Fibroblast of lung (primary cell): ENCODE measurements at places on chromosomes 4 and X. TPM values are rescaled to one million over a fixed set of nuclear protein-coding genes. Genes with fewer than 3 reads are reported as not detected.

- no peak for DNase-seq
These were observed 14.9 kb downstream of the IGFBP7 start for GRCh38 chr4:57095245-57095644.

GRCh38 chr4:2697995-2698414 is 58.1 kb downstream of the TNIP2 start:
- DNase-seq: no peak

- no peak for DNase-seq
These were observed 454.1 kb downstream of the PDGFC start for GRCh38 chr4:156517546-156517945.

DIPK2B gene
- total RNA-seq: not detected in 2 replicates

DNA sequence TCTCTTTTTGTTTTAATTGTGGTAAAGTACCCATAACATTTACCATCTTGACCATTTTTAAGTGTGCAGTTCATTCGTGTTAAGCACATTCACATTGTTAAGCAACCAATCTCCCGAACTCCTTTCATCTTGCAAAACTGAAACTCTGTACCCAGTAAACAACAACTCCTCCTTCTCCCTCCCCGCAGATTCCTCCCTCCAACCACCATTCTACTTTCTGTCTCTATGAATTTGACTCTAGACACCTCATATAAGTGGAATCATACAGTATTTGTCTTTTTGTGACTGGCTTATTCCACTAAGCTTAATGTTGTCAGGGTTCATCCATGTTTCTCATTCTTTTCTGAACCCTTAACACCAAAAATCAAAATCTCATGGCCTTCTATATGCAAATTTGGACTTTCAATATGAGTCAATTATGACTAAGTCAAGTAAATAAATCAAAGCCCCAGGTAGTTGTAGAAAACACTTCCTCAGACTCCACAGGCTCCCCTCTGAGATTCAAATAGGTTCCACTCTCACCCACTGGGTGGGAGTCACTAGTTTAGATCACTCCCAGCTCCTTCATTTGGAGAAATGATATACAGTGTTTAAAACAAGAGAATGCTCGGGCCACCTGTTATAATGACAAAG is 9.8 kb upstream of the RTL5 start:
- DNase-seq: no peak

TRIM60 gene
- not detected in 2 replicates for total RNA-seq

CACNA1F gene
- 0.17 and 0.26 TPM in 2 replicates for total RNA-seq

- DNase-seq: peak; percentile 22
These were observed 9.1 kb downstream of the NSG1 start for GRCh38 chr4:4395849-4396627.

DNA sequence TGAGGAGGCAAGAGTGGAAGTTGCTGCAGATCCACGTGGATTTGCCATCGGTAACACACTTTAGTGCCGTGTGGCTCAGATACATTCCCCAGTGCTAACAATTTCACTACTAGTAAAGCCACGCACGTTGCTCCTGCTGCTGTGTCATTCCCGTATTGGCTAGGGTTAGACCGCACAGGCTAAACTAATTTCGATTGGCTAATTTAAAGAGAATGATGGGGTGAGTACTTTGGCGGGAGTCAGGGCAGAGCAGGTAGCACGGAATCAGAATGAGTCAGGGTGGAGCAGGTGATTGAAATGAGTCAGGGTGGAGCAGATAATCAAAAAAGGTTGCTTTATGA is 1337.5 kb downstream of the FSTL5 start:
- DNase-seq: no peak

GRCh38 chr4:73193659-73194058 is 64.9 kb downstream of the ANKRD17 start:
- DNase-seq: no peak

PQBP1 gene
- 57.0 and 70.9 TPM in 2 replicates for total RNA-seq

FDCSP gene
- not detected in 2 replicates for total RNA-seq

SUPT20HL2 gene
- total RNA-seq: not detected in 2 replicates

- DNase-seq: peak; percentile 49
These were observed 103.5 kb downstream of the RPA4 start for GRCh38 chrX:96987228-96987627.

GRCh38 chr4:52813546-52813945 is 48.6 kb upstream of the RASL11B start:
- DNase-seq: no peak

DNA sequence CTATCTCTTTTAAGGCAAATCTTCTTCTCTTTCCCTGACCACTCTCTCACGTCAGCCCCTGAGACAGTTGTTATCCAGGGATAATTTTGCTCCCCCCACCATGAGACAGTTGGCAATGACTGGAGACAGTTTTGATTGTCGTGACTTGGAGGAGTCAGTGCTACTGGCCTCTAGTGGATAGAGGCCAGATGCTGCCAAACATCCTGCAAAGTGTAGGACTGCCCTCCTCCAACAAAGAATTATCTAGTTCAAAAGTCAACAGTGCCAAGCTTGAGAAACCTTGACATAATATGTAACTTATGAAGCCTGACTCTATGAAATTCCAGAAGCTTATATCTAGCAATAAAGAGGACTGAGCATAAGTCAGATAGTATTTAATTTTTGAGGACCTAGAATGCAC is 502.1 kb upstream of the IGFBP7 start:
- no peak for DNase-seq

- DNase-seq: peak; percentile 91
These were observed 50.0 kb downstream of the GALNT7 start for GRCh38 chr4:173218411-173219125.

SPATA18 gene
- 17.7 and 20.5 TPM in 2 replicates for total RNA-seq

DNA sequence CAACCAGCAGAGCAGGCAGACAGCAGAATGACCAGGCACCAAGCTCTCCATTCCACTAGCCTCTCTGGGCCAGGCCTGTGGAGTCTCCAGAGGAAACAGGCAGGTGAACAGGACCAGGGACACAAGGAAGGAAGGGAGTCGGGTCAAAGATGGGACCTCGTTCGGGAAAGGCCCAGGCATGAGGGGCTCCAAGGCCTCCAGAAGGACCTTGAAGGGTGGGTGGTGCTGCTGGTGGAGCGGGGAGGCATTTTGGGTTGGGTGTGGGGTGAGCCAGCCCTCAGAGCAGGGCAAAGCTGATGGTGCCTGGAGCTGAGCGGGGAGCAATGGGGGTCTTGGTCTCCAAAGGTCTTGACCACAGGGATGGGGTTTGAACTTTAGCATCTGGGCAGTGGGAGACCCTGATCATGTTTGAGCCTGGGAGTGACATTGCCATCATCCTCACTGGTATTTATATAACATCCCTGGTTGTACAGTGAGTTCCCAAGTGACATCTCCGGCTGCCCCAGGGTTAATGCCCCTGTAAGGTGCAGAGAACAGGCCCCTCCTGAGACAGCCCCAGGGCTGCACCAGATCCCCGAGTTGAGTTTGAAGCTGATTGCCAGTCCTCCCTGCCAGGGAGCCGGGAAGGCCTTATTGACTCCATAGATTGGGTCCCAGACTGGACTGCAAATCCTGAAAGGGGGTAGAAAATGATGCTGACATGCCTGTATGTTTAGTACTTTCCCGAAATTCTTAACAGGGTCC is 52.7 kb downstream of the PSAPL1 start:
- no peak for DNase-seq

GRCh38 chrX:84441143-84441542 is 61.1 kb downstream of the HDX start:
- peak; percentile 58 for DNase-seq

DNA sequence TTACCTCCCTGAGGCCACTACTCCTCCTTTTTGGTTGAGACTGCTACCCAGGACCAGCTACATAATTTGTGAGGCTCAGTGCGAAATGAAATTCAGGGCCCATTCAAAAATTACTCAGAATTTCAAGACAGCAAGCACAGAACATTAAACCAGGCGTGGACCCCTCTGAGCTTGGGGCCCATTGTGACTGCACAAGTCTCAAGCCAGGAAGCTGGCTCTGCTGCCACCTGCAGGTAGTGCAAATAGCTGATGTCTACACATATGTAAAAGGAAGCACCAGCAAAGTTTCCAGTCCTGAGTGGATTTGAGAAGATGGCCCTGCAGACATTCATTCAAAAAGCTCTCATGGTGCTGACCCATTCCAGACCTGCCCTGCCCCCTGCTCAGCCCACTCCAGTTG is 213.4 kb upstream of the LNX1 start:
- DNase-seq: no peak

GRCh38 chr4:9987749-9988362 is 33.4 kb downstream of the SLC2A9 start:
- DNase-seq: no peak

TMEM150C gene
- 0.77 and 1.2 TPM in 2 replicates for total RNA-seq

GRCh38 chr4:39763714-39764572 is 66.0 kb downstream of the UBE2K start:
- no peak for DNase-seq

MAGEA2 gene
- total RNA-seq: not detected in 2 replicates

GRCh38 chr4:8850830-8851188 is 20.8 kb downstream of the HMX1 start:
- DNase-seq: no peak

SSX3 gene
- not detected in 2 replicates for total RNA-seq

AMTN gene
- not detected in 2 replicates for total RNA-seq

ITGB1BP2 gene
- total RNA-seq: 0.51 and 0.66 TPM in 2 replicates

- peak; percentile 61 for DNase-seq
These were observed 109.7 kb downstream of the PDLIM5 start for GRCh38 chr4:94561249-94562024.

ARHGEF9 gene
- 10.3 and 18.5 TPM in 2 replicates for total RNA-seq

DNA sequence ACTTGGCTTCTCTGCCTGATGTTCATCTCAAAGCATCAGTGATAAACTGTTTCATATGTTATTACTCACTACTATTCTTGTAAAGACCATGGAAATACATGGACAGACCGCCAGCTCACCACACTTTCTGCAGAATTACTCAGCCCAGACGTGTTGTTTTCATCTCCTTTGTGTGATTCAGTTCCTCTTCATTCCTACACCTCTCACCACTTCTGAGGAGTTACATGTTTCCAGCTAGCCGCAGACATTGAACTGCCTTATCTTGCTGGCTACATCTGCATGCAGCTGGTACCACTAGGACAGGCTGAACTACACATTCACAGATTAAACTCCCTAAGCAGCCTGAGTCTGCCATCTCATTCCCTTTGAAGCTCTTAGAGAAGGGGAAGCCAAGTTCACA is 443.2 kb upstream of the FGF16 start:
- no peak for DNase-seq

TEC gene
- 1.5 and 5.3 TPM in 2 replicates for total RNA-seq

- no peak for DNase-seq
These were observed 324.4 kb downstream of the UNC5C start for GRCh38 chr4:95224402-95224801.

DNA sequence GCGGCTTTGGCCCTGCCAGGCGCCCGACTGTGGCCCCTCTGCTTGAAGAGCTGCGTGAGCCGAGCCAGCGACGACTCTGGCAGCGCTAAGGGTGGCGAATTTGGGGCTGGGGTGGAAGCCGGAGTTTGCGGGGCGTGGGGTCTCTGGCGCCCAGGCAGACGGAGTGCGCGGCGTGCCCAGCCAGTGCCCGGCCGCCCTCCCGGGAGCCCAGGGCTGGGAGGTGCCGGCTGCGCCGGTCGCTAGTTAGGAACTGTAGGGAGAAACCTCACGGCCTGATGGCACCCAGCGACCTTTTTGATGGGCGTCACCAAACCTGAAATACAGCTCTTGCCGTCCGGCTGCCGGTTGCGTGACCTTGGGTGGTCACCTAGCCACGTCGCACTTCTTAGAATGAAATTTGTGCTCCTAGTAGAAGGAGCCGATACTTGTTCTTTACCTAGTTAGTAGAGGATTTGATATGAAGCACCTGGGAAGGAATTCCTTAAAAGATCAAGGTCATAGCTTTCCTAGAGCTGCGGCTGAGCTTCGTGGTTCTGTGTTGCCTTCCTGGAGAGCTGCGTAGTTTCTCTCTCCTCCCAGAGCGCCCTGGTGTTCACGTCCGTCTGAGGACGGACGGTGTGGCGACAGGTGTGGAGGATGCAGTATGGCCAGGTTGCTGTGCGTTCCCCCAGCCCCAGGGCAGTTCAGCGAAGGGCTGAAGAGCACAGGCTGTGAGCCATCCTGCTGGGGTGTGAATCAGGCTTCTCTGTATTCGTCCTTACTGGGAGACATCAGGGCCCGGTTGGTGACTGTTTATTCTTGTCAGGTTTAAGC is 680 bp downstream of the MAEA start:
- no peak for DNase-seq

GRCh38 chr4:151772274-151772673 is 11.5 kb upstream of the GATB start:
- DNase-seq: no peak

- DNase-seq: peak; percentile 51
These were observed 471 bp downstream of the MCTS1 start for GRCh38 chrX:120604361-120604782.

GRCh38 chr4:89929425-89930159 is 34.9 kb downstream of the MMRN1 start:
- DNase-seq: peak; percentile 6

OPRPN gene
- not detected in 2 replicates for total RNA-seq

GRCh38 chr4:89379511-89380044 is 72.0 kb upstream of the GPRIN3 start:
- no peak for DNase-seq

DNA sequence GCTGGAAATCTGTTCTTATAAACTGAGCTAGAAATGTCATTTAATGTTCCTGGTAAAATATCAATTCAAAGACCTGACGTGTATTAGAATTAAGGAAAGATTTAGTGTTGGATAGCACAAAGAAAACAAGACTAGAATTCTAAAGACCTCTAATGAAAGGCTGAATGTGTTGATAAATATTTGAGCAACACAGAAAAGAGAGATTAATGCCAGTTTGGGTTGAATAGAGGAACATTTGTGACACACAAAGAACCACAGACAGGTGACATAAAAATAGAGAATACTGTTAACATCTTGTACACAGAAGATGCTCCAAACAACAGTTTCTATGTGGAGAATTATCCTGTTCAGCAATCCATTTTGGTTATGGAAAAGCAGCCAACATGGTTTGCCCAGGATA is 222.1 kb upstream of the GALNT7 start:
- no peak for DNase-seq

GRCh38 chr4:39900966-39901365 is 76.7 kb downstream of the PDS5A start:
- DNase-seq: no peak

- DNase-seq: no peak
These were observed 1525.7 kb upstream of the TENM3 start for GRCh38 chr4:180717451-180718033.

P2RY4 gene
- under 0.01 TPM in 2 replicates for total RNA-seq

DNA sequence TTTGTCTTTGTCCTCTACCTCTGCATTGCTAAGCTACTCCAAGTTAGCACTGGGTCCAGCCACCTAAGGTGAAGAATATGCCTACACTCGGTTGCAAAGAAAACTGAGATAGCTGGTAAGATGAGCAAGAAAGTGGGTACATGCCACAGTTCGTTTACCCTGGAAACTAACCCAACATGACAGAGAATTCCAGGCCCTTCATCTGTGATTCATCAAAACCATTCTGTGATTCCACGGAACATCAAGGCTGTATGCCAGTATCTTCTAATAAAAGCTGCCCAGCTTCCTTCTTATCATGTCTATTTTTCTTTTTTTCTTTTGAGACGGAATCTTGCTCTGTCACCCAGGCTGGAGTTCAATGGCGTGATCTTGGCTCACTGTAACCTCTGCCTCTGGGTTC is 58.7 kb upstream of the SPANXC start:
- no peak for DNase-seq

GRCh38 chrX:132171478-132171877 is 43.7 kb upstream of the FRMD7 start:
- peak; percentile 0 for DNase-seq

CENPVL3 gene
- total RNA-seq: not detected in 2 replicates

KLB gene
- total RNA-seq: not detected in 2 replicates

GRCh38 chrX:49991758-49992157 is 69.4 kb downstream of the CLCN5 start:
- DNase-seq: no peak
